ENCODE measurements at places on chromosomes 6 and 20.
A peak's percentile ranks its signal among the peaks of the same experiment; 100 is the strongest.

GRCh38 chr20:59561228-59561605 is 43.1 kb upstream of the PHACTR3 start:
- DNase-seq = no peak

GRCh38 chr6:62999796-63000195 is 211.5 kb upstream of the FKBP1C start:
- no peak for DNase-seq

DNA sequence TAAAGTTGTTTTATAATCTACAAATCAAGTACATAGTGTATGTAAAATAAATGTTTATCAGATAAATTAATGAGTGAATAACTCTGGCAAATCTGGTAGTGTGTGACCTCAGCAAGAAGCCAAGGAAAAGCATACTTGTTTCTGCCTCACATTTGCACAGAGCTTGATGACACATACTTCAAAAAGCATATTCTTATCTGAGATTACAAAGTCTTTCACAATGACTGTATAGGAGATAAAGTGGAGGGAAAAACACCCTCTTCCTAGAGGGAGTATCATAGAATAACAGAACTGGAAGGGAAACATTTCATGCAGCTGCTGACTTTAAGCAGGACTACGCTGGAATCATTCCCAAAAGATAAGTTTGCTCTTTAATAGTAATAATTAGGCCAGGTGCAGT is 28.1 kb upstream of the AKAP7 start:
- no peak for DNase-seq

- peak; percentile 73 for DNase-seq
Measured at GRCh38 chr6:26286168-26286877, 78.7 kb upstream of the BTN3A2 start.

DNA sequence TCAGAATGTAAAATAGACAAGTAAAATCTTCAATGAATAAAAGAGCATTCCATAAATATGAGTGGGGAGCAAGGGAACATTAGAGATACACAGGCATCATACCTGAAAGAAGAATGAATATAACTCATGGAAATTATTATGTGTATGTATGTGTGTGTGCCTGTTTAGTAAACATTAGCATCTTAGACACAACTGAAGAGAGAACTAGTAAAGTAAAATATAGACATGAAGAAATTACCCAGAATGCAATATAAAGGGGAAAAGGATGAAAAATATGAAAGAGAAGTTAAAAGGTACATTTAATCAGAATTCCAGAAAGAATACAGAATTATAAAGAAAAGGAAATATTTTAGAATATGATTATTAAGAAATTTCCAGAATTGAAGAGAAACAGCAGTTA is 264.3 kb downstream of the KCNQ5 start:
- DNase-seq = no peak

GRCh38 chr6:79404261-79404660 is 133.0 kb downstream of the LCA5 start:
- DNase-seq = no peak

DNA sequence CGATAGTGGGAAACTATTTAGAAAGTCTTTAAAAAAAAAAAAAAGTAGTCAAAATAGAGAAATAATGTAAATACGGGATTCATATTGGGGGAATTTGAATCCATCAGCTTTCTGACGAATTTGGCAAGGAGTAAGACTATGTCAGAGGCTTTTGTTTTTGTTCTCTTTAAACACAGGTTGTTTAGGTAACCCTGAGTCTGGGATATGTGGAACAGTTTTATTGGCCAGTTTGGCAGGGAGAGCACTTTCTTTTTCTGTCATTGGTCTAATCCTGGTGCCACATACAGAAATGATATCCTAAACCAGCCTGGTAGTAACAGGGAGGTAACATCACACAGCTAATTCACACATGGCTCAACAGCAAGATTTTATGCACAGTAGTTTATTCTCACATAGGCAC is 27.7 kb downstream of the HAO1 start:
- no peak for DNase-seq

DNA sequence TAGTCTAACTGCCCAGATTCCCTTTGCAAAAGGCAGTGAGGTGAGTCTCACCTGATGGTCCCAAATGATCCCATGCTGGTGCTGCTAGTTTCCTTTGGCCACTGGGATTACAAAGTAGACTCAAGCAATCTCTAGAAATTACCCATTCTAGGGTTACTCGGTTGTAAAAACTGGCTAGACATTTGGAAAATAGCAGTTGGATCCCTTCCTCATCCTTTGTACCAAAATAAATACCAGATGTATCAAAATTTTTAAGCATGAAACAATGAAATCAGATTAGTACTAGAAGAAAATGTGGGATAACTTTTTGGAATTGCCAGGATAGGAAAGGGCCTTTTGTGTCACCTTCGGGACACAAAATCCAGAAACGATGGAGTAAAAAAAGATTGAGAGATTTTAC is 112.9 kb upstream of the TOP1 start:
- DNase-seq = no peak

GRCh38 chr6:18545726-18546125 is 158.6 kb downstream of the RNF144B start:
- DNase-seq = no peak

DNA sequence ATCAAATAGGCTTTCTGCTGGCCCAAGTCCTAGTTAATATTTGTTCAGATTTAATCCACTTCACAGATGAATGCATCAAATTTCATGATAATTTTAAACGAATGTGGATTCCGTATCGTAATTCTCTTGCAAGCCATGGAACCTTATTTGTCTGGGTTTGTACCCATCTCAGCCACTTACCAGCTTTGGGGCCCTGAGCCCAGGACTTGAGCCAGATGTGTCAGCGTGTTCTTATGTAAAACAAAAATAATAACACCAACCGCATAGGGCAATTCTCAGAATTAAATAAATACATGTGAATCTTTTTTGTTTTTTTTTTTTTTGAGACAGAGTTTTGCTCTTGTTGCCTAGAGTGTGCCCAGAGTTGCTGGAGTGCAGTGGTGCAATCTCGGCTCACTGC is 282.5 kb upstream of the PLCB4 start:
- no peak for DNase-seq

DNA sequence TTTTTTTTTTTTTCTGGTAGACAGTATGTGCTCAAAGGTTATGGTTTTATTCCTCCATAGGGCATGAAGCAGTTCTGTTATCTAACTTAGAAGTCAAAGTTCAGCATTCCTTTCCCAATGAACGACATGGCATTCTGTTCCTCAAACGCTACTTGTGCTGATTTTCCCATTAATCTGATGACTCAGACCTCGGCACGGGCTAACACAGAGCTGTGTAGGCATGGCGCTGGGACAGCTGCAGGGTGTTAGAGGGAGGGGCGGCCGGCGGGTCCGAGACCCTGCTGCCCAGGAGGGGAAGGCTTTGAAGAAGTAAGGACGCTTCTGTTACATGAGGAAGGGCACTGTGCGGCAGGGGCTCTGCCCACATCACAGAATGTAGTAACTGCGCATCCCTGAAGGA is 93.6 kb upstream of the AGPAT4 start:
- DNase-seq = no peak

DNA sequence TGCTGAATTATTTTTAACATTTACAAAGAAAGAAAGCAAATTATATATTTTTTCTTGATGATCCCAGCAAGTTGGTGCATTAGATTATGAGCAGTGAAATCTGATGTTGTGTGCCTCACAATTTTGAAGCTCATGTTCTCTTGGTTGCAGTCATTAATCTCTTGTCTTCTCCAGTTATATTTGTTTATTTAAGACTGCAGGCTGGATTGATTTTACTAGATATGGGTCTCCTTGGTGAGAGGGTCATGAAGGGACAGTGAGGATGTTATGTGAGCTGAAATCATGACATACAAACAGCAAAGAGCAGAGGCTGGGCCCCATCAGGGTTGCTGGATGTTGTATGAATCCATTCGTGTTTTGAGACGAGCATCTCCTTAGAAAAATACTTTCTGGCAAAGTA is 64.2 kb upstream of the AKIRIN2 start:
- DNase-seq = no peak

DNA sequence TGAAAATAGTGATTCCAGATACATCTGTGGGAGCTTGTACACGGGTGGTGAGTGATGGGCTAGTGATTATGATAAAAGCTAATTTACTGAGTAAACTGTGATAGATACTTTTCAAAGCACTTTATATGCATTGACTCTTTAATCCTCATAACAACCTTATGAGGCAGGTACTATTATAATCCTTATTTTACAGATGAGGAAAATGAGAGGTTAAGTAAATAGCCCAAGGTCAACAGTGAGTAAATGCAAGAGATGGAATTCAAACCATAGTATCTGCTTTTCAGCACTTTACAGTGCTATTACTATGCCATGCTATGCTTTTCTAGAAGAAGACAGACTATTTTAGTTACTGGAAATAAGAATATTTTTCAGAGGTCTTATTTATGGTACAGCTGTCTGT is 320.9 kb upstream of the CITED2 start:
- no peak for DNase-seq

GRCh38 chr6:28940294-28940857 is 16.6 kb upstream of the TRIM27 start:
- DNase-seq = no peak

DNA sequence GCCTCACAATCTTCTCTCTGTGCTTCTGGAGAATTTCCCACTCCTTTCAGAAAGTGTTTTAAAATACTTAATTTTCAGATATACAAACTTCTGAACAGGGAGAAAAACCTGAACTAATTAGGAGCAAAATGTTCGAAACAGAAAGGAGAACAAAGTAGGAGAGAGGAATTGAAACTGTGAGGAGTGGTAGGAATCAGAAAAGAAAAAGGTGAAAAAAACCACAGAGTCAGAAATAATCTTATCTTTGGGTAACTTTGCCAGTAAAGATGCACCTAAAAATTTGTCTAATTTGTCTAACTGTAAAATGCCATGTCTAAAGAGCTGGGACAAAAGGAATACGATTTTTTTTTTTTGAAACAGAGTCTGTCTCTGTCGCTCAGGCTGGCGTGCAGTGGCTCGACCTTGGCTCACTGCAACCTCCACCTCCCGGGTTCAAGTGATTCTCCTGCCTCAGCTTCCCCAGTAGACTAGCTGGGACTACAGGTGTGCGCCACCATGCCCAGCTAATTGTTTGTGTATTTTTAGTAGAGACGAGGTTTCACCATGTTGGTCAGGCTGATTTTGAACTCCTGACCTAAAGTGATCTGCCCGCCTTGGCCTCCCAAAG is 4.7 kb upstream of the RIPOR2 start:
- DNase-seq = no peak

GRCh38 chr6:150535151-150535804 is 64.4 kb upstream of the PLEKHG1 start:
- no peak for DNase-seq

- DNase-seq = no peak
Measured at GRCh38 chr6:77633993-77634715, 18.7 kb upstream of the MEI4 start.
